ENCODE measurements at places on chromosomes 4 and X.

DNA sequence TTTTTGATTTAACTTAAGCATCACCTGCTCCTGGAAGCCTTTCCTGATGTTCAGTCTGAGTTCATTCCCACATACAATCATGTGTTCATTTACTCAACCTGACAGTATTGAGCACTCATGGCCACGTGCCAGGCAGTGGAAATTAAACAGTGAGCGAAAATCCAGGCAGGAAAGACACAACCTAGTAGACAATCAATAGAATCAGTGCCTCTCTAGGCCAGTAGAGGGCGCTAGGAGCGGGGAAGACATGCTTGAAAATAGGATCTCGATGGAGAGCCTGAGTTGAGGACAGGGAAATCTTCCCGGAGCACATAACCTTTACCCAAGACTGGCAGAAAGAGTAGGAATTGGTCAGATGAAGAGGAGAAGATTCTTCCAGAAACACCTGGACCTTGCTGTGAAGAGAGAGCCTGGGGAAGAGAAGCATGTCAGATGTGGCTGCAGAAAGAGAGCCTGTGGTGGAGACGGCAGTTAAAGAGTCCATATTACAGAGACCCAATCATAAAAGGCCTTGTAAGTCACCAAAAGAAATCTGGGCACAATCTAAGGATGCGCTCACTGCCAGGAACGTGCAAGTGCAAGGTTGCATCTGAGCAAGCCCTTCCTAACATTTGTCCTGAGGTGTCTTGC is 103.5 kb downstream of the LDB2 start:
- no peak for DNase-seq

GRCh38 chr4:185016946-185017758 is 1.1 kb upstream of the HELT start:
- DNase-seq = no peak

GRCh38 chrX:85620466-85620865 is 241.0 kb upstream of the POF1B start:
- no peak for DNase-seq

GRCh38 chrX:30824275-30824674 is 64.8 kb downstream of the TAB3 start:
- no peak for DNase-seq

GRCh38 chr4:39541987-39542610 is 14.9 kb upstream of the UGDH start:
- DNase-seq = no peak

DNA sequence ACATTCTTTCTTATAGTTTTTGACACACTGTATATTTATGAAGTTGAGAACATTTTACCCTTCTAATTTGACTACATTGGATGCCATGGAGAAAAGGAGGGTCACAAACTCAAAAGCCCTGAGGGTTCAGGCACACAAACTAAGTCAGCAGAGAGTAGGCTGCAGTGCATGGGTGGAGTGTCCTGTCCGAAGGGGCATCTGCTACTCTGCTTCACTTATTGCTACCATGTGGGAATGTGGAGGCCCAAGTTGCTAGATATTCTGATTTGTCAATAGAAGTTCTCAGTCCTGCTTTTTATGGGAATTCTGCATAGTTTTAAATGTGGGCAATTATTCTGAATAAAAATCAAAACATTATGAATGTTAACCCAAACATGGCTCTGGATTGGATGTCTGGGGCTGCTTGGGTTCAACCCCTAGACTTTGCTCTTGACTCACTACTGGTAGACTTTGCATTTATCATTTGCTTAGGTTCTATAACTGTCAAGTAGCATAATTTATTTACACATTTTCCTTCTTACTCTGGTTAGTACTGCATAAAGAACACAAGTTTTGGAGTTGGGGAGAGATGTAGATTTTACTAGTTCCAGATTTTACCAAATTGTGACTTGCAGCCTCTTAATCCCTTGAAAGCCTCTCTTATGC is 255.1 kb downstream of the SPRY1 start:
- no peak for DNase-seq

GRCh38 chr4:91525621-91526020 is 778.1 kb upstream of the GRID2 start:
- DNase-seq = no peak

DNA sequence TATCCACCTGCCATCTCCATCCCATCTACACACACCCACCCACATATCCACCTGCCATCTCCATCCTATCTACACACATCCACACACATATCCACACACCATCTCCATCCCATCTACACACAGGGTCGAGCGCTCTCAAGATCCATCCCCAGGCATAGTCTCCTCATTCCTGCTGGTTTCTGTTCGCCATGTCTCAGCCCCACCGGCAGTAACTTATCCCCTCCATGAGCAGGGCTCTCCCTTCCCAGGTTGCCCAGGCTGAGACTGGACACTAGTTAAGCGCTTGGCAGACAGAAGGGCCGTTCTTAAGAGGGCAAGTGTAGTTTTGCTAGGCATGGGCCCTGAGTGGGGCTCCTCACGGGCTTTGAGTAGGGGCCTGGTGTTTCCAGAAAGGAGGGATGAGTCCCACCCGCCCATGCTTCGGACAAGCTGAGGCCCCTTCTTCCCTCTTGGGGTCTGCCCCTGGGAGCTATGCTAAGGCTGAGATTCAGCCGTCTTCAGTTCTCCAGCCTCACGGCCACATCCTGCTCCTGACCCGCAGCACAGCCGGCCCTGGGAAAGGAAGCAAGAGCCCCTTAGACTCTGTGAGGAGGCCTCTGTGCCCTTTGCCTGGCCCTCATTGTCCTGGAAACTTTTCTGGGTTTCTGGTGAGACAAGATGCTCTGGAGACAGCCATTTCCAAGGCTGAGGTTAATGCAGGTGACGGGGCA is 20.4 kb downstream of the TMEM271 start:
- DNase-seq = no peak

DNA sequence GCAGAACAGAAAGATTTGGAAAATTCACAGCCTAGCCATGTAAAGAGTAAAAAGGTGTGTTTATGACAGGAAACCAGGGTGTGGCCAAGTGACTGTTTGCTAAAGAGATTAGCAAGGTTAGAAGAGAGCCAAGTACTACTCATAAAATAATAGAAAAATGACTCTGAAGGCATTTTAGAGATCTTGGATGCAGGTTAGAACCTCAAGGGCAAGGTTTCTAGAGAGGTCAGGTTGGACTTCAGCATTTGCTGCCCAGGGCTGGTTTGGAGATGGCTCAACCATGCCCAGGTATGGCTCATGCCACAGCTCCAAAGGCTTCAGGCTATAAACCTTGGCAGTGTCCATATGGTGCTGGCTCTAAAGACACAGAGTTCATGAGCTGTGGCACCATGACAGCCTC is 40.6 kb upstream of the ADGRA3 start:
- DNase-seq = no peak

DNA sequence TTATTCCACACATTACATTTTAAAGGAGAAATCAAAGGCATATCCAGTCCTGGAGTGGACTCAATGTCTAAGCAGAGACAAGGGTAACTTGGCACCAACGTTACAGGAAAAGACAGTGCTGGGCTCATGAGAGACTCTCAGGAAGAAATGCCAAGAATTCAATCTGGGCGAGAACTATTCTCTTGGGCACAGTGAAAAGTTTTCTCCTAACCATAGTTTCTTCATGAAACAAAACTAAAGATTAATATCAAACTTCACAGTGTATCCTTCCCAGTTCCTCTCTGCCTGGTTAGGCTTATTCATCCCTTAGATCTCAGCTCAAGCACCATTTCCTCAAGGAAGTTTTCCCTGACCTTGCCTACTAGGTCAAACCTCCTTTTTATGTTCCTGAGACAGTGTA is 109.4 kb upstream of the TLL1 start:
- DNase-seq = no peak

DNA sequence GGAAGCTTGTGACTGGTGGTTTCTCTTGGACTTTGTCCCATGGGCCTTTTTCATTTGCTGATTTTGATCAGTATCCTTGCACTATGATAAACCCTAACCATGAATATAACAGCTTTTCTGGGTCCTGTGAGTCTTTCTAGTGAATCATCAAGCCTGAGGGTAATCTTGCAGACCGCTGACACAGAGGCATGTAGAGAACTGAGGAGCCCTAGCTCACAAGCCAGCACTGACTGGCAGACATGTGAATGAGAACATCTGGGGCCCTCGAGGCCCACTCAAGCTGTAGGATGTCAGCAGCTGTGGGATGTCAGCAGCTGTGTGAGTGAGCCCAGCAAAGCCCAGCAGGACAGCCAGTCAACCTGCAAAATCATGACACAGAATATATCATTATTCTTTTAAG is 36.7 kb downstream of the HMGB3 start:
- DNase-seq = no peak

DNA sequence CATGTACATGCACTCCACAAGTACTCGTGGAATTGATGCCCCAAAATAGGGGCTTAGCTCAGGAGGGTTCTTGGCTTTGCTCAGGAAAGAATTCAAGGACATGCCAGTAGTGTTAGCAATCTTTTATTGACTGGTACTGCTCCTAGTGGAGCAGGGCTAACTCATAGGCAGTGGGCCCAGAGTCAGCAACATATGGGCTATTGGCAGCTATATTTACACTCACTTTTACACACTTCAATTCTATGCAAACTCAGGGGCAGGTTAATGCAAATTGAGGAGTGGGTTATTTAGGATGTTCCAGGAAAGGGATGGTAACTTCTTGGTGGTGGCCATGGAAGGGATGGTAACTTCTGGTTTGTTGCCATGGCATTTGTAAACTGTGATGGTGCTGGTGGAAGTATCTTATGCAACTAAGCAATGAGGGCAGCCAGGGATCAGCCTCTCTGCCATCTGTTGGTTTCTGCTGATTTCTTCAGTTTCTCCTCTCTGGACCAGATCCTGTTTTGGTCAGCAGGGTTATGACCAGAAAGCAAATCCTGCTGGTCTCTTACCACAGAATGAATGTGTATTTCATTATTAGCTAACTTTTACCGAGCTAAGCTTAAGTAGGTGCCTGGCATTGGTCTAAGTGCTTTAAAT is 69.2 kb upstream of the FAT1 start:
- no peak for DNase-seq

GRCh38 chr4:137376312-137376711 is 156.0 kb downstream of the PCDH18 start:
- DNase-seq = no peak

DNA sequence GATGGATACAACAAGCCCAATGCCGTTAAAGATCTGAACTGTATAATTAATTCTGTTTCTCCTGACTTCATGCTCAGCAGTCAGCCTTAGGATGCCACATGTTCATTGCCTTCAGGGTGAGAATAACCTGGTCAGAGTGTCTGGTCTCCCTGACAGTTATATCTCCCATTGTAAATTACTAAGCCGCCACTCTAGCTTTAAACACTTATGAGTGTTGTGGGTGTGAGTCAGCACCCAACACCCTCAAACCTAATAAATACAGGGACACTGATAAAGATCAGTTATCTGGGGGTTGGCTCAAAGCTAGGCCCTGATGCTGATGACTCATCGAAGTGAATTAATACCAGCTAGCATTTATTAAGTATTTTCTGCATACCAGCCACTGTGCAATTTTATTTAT is 64.9 kb upstream of the DYNLT3 start:
- no peak for DNase-seq
